Tibial nerve (tissue), 4 donors: ENCODE measurements at places on chromosomes 6 and 20. TPM values are rescaled to one million over a fixed set of nuclear protein-coding genes. Genes with fewer than 3 reads are reported as not detected.

- H3K27me3 ChIP-seq, result no peaks in the 10 kb centered on the region
- H3K4me3 ChIP-seq, result no peak overlapping the region
- DNase-seq, result no peak
- no peaks in the 10 kb centered on the region for H3K36me3 ChIP-seq
- peaks cover 4% of the 10 kb centered on the region for H3K4me1 ChIP-seq
- peak overlapping the region; percentile 30 for H3K27ac ChIP-seq
These were observed 37.1 kb downstream of the NCOA7 start for GRCh38 chr6:125827788-125828320.

- peaks cover 86% of the 10 kb centered on the region for H3K4me1 ChIP-seq
- peak overlapping the region; percentile 70 for H3K27ac ChIP-seq
- DNase-seq, result no peak
- H3K27me3 ChIP-seq, result no peaks in the 10 kb centered on the region
- H3K36me3 ChIP-seq, result peaks cover 9% of the 10 kb centered on the region
These were observed 30.8 kb downstream of the RRBP1 start for GRCh38 chr20:17651129-17651759.

GRCh38 chr6:33664506-33665057, 43.5 kb downstream of the ITPR3 start:
- H3K36me3 ChIP-seq, result no peaks in the 10 kb centered on the region
- H3K27me3 ChIP-seq, result no peaks in the 10 kb centered on the region
- no peak for DNase-seq
- H3K4me3 ChIP-seq, result no peak overlapping the region
- H3K27ac ChIP-seq, result no peak overlapping the region
- H3K4me1 ChIP-seq, result no peaks in the 10 kb centered on the region

DNA sequence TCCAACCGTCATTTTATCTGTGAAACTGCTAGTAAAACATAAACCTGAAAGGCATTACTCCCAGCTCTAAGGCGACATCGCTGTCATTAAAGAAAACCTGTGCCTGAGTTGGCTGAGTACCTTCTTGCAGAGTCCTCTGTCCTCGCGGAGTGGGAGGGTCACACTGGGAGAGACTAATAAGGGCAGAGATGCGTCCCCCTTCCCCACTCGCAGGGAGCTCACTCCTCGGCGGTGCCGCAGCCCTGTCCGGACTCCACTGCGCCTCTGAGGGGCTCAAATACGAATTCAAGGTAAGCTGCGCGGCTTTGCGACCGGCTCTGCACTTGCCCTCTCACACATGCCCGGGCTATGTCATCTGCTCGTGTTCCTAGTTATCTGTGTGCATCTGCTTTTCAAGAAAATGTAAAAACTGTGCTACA, at the start of gene COL19A1:
COL19A1 (plus strand) TSS at position 206 of the 419 bp plus-strand sequence. CDS start 13,012 bp downstream, outside the sequence.
- no peak for DNase-seq
- H3K4me3 ChIP-seq, result peak within 1 kb of the TSS; percentile 72
- no peaks in the 10 kb centered on the region for H3K27me3 ChIP-seq
- H3K36me3 ChIP-seq, result no peaks in the 10 kb centered on the region

- DNase-seq, result no peak
- H3K4me3 ChIP-seq, result no peak overlapping the region
These were observed 177.6 kb downstream of the SASH1 start for GRCh38 chr6:148520109-148520841.

- H3K4me1 ChIP-seq, result peaks cover 5% of the 10 kb centered on the region
- H3K4me3 ChIP-seq, result no peak overlapping the region
- H3K36me3 ChIP-seq, result no peaks in the 10 kb centered on the region
- peak; percentile 60 for DNase-seq
- no peaks in the 10 kb centered on the region for H3K27me3 ChIP-seq
These were observed 1.8 kb downstream of the GTPBP2 start for GRCh38 chr6:43627008-43627825.

- no peak overlapping the region for H3K4me3 ChIP-seq
- no peak for DNase-seq
- no peaks in the 10 kb centered on the region for H3K4me1 ChIP-seq
These were observed 83.8 kb downstream of the RNASET2 start for GRCh38 chr6:166872531-166873009.

DNA sequence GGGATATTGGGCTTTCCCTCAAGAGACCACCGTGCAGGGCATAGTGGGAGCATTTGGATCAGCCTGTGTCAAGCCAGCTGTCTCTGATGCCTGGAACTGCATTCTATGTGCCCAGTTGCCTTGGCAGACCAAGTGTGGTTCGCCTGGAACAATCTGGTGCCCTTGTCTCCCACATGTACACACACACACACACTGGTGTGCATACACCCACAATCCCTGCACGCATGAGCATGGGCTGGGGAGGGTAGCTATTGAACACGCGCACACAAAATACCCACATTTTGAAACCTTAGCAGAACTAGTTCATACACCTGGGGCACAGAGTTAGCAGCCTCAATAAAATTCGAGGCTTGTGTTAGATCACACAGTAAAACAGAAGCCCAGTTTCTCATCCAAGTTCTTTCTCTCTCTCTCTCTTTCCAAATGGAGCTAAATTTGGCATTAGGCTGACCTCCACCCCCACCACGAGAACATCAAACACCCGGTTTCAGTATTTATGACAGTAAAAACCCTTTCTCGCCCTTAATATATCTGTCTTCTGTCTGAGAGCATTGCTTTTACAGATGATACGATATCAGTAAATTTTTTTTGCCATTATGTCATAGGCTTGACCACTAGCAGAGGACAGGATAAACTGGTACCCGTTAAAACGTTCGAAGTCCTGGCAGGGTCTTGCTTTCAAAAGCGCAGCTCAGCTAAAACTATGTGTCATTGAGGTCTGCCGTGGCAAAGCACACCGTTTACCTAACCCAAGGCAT, 18.2 kb upstream of the NFATC2 start:
- no peak for DNase-seq
- no peaks in the 10 kb centered on the region for H3K36me3 ChIP-seq
- peaks cover 37% of the 10 kb centered on the region for H3K4me1 ChIP-seq
- peak overlapping the region; percentile 97 for H3K27ac ChIP-seq

DNA sequence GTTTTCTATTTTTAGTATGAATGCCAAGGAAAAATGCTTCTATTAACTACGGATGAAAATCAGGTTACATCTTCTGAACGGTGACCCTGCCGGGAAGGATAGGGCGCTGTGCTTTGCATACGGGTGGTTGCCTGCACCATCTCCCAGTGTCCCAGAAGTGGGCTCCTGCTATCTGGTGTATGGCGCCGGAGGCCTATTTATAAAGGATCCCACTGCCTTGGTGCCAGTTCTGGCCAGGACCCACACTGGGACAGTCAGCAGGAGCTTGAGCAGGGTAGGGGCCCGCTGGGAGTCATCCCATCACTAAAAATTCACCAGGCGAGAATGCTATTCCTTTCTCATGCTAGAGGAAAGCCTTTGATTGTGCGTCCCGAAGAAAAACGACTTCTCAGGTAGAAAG, 22.9 kb downstream of the TMEM242 start:
- DNase-seq, result no peak
- H3K4me1 ChIP-seq, result no peaks in the 10 kb centered on the region
- peaks cover 11% of the 10 kb centered on the region for H3K36me3 ChIP-seq

DNA sequence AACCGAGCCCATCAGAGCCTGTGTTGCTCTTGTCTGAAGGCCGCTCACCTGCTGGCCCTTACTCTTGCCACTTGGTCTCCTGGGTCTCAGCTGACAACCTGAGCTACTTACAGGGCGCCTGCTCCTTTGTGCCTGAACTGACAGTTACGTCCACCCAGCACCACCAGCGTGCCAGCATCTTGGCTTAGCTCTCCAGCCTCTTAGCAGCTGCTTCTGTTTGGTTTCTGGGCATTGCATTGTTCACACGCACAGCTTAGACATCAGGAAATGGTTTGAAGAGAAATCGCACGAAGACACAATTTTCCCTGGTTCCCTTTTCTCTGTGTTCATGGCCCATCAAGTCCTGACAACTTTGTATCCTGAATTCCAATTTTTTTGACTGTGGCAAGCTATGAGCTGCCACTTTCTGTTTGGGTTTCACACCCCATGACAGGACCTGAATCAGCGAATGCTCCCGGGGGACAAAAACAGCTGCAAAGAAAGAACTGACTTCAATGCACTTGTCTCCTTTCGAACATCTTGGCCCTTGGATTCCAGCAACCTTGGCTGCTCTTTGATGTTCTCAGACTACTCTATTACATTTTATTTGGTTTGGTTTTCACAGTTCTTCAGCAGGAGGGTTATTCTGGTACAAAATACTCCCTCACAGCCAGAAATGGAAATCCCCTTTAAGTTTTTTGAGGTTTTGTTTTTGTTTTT, 45.2 kb upstream of the LY86 start:
- H3K27me3 ChIP-seq, result no peaks in the 10 kb centered on the region
- H3K4me3 ChIP-seq, result no peak overlapping the region
- no peak overlapping the region for H3K27ac ChIP-seq
- DNase-seq, result no peak
- peaks cover 9% of the 10 kb centered on the region for H3K4me1 ChIP-seq

- no peaks in the 10 kb centered on the region for H3K36me3 ChIP-seq
- H3K4me1 ChIP-seq, result no peaks in the 10 kb centered on the region
- no peak overlapping the region for H3K27ac ChIP-seq
- H3K27me3 ChIP-seq, result peaks cover 12% of the 10 kb centered on the region
These were observed 214.8 kb upstream of the HEY2 start for GRCh38 chr6:125534430-125535263.

- DNase-seq, result no peak
- no peaks in the 10 kb centered on the region for H3K4me1 ChIP-seq
- no peak overlapping the region for H3K4me3 ChIP-seq
- H3K36me3 ChIP-seq, result no peaks in the 10 kb centered on the region
These were observed 1309.0 kb downstream of the EPHA7 start for GRCh38 chr6:92110403-92110802.

GRCh38 chr20:59925899-59926298, 7.5 kb downstream of the SYCP2 start:
- H3K4me3 ChIP-seq, result no peak overlapping the region
- no peaks in the 10 kb centered on the region for H3K4me1 ChIP-seq
- H3K36me3 ChIP-seq, result no peaks in the 10 kb centered on the region
- no peak for DNase-seq

DNA sequence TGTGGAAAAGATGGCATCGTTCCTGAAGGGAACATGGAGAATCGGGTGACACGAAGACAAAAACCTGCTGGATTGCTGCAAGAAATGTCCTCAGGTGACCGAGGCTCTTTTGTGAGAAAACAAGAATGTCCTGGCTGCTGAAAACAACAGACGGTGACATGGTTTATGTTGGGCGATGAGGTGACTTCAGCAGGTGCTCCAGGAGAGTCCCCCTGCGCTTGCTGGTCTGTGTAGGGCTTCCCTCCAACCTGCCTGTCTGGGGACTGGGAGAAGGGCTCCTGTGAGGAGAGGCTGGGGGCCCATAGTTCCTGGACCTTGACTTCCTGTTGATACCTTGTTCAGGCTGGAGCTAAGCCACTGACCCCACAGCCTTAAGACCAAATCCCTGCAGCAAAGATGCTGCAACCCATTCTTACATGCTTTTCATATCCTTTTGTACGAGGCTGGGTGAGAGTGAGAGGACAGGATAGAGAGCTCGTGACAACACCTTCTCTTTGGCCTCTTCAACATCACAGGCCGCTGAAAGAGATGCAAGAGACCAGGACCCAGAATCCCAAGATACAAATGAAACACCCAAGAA, 134.8 kb downstream of the CD83 start:
- no peaks in the 10 kb centered on the region for H3K27me3 ChIP-seq
- no peak for DNase-seq
- no peaks in the 10 kb centered on the region for H3K4me1 ChIP-seq
- no peaks in the 10 kb centered on the region for H3K36me3 ChIP-seq
- H3K27ac ChIP-seq, result no peak overlapping the region

The NKX2-2 gene
- not detected for total RNA-seq

The C20orf202 gene
- not detected for total RNA-seq

The SLC22A2 gene
- total RNA-seq, result not detected

The ENPP4 gene
- 13.8 TPM for total RNA-seq

The TDRD6 gene
- total RNA-seq, result 0.98 TPM

The CCN5 gene
- 1,826 TPM for total RNA-seq

The RIN2 gene
- total RNA-seq, result 71.4 TPM
